ENCODE measurements at places on chromosomes 5 and 9. TPM values are rescaled to one million over a fixed set of nuclear protein-coding genes. Genes with fewer than 3 reads are reported as not detected.

- DNase-seq = no peak
These were observed 11.3 kb downstream of the NIM1K start for GRCh38 chr5:43203373-43203772.

- no peak for DNase-seq
These were observed 259.5 kb downstream of the BNC2 start for GRCh38 chr9:16611001-16611400.

DNA sequence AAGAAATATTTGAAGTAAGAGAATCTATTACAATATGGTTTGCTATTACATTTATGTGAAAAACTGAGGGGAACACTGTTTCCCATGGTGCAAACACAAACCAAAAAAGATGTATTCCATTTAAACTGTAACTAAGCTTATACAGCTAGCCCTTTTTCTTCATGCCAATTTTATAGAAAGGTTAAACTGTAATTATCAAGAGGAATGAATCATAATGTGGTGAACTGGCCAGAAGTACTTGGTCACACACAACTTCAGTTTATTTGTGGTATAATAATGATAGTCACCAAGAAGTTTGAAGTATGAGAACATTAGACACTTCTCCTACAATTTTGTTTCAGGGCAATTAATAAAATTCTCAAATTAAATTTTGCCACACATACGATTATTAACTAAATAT lies 177.9 kb downstream of the XRCC4 start:
- no peak for DNase-seq

DNA sequence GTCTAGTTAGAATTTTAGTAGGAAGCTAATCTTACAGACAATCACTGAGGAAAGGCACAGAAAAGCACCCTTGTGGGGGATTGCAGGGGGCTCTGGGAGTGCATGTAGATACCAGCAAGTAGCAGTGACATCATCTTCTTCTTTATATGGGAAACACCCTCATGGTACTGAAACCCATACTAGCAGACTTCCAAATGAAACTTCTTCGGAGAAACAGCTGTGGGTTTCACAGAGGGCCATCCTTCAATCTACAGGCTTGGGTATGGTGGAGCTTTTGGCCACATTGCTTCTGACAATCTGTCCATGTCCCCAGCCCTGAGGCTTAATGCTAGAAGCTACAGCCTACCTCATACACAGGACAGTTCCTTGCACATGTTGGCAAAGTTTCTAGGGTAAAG lies 165.2 kb upstream of the NFIB start:
- DNase-seq = no peak

DNA sequence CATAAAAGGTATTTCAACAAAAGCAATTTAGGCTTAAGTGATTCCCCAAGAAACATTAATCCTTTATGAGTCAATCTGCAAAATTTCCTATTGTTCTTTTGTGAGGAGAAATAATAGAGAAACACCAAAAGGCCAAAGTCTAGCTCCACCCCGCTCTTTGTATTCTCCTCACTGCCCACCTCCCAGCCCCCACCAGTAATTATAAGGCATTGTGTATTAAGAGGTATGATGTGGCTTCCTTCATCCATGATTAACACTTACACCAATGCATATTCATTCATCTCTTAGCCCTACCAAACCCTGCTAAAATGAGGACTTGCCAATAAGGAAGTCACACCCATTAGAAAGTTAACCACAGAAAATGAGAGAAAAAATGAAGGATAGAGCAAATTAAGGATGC lies 105.3 kb upstream of the SPATA31D4 start:
- no peak for DNase-seq

DNA sequence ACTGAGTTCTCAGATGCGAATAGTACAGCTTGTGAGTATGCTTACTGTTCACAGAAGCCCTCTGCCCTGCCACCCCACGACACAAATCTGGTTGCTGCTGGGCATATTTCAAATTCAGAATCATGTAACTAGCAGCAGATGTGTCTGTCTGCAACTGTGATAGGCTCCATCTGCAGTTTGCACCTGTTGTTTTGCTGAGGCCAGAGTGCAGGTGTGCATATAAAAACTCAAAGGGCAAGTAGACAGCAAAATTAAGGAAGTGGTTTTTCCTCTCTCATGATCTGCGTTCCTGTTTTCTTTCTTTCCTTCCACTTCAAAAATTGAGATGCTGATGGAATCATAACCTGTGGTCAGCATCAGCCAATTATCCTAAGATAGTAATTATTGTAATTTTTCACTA lies 1000.5 kb downstream of the PTPRD start:
- peak; percentile 24 for DNase-seq

DNA sequence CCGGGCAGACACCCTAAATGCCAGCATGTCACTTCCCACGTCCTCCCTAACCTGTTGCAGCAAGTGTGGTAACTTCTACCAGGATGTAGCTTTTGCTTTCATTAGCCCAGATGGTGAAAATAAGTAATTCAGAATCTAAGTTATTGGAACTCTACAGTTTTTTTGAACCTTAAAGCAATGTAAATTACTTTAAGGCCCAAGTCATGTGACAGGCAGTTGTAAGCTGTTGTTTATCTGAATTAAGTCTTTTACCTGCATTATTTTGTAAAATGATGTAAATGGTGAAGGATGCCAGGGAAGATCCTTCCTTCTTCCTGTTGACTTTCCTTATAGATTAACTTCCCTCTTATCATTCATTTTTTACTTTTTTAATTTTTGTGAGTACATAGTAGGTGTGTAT lies 670.2 kb downstream of the SEMA5A start:
- no peak for DNase-seq

DNA sequence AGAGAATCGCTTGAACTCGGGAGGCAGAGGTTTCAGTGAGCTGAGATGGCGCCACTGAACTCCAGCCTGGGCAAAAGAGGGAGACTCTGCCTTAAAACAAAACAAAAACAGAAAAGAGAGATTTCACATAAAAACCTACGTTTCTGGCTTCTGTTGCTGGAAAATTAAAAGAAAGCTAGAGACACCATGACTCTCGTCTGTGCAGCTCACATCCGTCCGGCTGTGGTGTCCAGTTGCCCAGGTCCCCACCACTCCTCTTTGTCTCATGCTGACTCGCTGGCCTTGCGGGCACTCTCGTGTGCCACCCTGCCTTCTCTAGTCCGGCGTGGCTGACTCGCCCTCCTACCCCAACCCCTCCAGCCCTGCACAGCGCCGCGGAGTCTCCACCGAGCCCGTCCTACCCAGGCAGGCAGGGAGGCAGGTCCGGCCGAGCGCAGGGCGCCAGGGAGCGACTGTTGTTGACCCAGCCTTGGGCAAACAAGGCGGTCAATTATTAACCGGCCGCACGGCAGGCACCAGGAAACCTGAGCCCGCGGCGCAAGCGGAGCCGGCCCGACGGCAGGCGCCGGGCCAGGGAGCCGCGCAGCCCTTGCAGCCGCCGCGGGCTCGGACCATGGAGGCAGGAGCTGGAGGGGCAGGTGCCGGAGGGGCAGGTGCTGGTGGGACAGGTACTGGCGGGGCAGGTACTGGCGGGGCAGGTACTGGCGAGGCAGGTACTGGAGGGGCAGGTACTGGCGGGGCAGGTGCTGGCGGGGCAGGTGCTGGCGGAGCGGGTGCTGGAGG lies at the start of gene PRRT1B:
Gene PRRT1B (plus strand): TSS at position 521 of the 783 bp plus-strand sequence. CDS start 93 bp downstream, at position 614.
- peak; percentile 69 for DNase-seq

DNA sequence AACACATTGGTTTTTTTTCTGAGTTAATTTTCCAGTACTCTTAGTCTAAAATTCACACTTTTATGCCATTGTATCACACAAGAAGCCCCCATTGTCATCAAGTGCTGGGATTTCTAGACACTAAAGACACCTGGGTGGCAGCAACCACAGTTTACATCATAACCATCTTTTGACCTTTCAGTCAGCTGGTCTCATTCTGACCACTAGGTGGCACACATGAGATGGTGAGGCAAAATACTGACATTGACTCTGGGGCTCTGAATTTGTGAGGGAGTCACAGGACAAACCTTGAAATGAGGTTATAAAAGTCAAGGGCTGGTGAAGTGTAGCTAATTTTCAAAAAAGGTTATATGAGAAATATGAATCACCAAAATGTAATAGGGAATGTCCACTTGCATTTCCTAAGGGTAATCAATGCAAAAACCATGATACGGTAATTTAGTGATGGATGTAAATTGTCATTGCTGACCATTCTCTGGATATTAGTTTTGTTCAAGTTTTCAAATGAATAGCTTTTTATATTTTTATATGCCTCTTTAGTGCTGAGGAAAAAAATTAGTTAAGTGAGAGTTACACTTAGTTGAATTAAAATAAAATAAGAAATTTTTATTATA lies 229.4 kb downstream of the DMAC1 start:
- peak; percentile 29 for DNase-seq

GRCh38 chr9:126494746-126495145 lies 119.0 kb upstream of the LMX1B start:
- no peak for DNase-seq

- no peak for DNase-seq
These were observed 29.6 kb downstream of the DIMT1 start for GRCh38 chr5:62374090-62374489.

- DNase-seq = no peak
These were observed 61.4 kb upstream of the ADRA1B start for GRCh38 chr5:159854916-159855315.

DNA sequence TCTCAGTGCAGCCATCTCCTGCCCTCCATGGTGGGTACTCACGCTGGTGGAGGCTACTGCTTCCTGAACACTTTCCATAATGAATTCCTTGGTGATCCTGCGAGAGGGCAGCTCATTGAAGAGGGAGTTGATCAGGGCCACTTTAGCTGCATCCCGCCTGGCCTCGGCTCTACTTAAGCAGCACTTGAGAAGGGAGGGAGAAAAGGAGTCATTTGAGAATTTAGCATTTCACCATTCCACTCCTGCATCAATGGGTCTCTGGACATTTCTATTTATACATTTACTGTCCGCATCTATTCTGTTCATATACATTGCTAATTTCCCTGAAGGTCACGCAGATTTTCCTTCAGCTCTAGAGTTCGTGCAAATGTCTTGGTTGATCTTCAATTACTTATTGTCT lies 35.1 kb downstream of the LIX1 start:
- no peak for DNase-seq

GRCh38 chr5:143955141-143955540 lies 143.2 kb downstream of the HMHB1 start:
- peak; percentile 5 for DNase-seq

DNA sequence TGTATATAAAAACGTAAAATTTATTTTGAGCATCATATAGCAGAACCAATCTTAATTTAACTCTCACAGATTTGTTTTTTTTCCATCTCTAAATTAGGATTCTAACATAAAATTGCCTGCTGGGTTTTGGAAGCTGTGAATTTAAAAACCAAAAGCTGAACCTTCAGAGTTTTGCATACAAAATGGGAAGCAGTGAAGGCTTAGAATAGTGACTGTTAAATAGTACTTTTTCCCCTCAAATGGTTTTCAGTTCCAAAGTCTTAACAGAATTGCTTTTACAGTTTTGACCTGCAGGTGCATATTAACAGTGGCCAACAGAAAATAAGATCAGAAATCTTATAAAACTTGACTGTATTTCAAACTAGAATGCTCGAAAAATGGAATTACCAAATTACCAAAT lies 55.1 kb upstream of the LVRN start:
- DNase-seq = no peak

DNA sequence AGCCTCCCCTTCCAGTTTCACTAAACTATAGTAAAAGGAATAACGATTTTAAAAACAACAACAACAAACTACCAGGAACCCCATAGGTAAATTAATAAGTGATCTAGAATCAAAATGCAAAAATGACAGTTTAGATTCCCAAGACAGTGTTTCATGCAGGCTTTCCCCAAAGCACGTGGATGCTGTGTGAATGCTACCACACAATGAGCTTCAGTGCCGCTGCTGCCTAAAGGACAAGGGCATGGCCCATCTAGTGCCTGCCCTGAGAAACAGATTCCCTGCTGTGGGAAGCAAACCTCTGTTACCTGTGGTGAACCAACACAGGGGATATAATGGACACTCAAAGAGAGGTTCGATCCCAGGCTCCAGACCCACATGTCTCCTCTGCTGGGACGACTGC lies 23.7 kb upstream of the CKMT2 start:
- no peak for DNase-seq

GRCh38 chr5:159951387-159951786 lies 35.1 kb downstream of the ADRA1B start:
- peak; percentile 36 for DNase-seq

- peak; percentile 57 for DNase-seq
These were observed 384 bp downstream of the COL5A1 start for GRCh38 chr9:134641990-134642384.

The STPG3 gene
- polyA plus RNA-seq = not detected

The SPATA31E1 gene
- not detected for polyA plus RNA-seq

The SLC6A19 gene
- polyA plus RNA-seq = not detected

The ENHO gene
- polyA plus RNA-seq = 1.5 TPM

The HSD17B3 gene
- polyA plus RNA-seq = 0.51 TPM

The CORO2A gene
- polyA plus RNA-seq = 2.3 TPM
